ENCODE measurements at places on chromosomes 16 and 17.

- no peak for DNase-seq
Observed at GRCh38 chr16:58025351-58026138, at the start of gene MMP15. MMP15 (plus strand) TSS chr16:58025754; CDS start chr16:58026351, 597 bp downstream.

- no peak for DNase-seq
Observed at GRCh38 chr16:70752426-70752825, 48.5 kb downstream of the VAC14 start.

DNA sequence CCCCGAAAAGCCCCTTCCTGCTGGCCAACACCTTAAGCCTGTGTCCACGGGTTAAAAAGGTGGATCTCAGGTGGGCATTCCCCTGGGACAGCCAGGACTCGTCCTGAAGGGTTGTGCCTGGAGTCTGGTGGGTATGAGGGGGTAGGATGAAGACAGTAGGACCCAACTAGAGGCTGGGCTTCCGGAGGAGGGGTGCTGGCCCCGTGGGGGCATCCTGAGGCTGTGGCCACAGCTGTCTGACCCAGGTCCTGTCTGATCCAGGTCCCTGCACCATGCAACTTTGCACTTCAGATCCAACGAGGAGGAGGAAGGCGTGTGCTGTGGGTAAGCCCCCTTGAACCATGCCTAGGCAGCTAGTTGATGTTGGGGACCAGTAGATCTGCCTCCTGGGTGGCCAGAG, 37.6 kb upstream of the CPNE2 start:
- DNase-seq: no peak

GRCh38 chr17:49190932-49191331, 19.4 kb downstream of the GNGT2 start:
- DNase-seq: no peak

DNA sequence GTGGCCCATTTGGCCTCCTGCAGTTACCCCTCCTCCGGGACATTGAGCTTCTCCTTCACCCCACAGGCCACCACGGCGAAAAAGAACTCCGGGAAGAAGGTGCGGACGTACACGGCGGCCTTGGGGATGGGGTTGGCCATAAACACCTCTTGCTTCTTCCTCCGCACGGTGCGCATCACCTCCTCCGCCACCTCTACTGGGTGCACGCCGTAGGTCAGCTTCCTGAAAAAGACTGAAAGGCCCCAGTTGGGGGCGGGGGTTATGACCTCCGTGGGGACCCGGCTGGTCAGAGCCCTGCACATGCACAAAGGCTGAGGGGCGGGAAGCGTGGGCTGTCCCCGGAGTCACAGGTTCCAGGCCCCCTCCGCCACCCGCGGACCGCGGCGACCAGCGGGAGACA, 19.9 kb downstream of the DHRS7C start:
- peak; percentile 67 for DNase-seq

GRCh38 chr16:50467943-50468748, 80.0 kb upstream of the NKD1 start:
- DNase-seq: no peak

DNA sequence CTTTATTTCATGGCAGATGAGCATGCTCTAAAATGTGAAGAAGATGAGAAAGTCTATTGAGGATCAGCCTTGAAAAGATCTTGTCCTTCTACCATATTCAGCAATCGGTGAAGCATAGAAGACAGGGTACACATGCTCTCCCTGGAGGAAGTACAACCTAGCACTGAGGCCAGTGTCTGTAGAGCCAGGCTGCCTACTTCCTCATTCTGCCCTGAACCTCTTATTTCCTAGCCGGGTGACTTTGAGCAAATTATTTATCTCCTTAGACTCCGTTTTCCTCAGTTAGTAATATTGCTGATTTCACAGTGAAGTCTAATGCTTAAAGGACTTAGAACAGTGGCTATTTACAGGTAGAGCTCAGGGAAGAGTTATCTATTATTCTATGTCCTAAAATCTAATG, 58.4 kb downstream of the TMEM100 start:
- no peak for DNase-seq

GRCh38 chr16:50496990-50497389, 51.2 kb upstream of the NKD1 start:
- no peak for DNase-seq

- no peak for DNase-seq
Observed at GRCh38 chr17:45702666-45703266, 81.4 kb upstream of the CRHR1 start.

GRCh38 chr17:45284176-45285140, 22.6 kb upstream of the SPATA32 start:
- DNase-seq: no peak

DNA sequence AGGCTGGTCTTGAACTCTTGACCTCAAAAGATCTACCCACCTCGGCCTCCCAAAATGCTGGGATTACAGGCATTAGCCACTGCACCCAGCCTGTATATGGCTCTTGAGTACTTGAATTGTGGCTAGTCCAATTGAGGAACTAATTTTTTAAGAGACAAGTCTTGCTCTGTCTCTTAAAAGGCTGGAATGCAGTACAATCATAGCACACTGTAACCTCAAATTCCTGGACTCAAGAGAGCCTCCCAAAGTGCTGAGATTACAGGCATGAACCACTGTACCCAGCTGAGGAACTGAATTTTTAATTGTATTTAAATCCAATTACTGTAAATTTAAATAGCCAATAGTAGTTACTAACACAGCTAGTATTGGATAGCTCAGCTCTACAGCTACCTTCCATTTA, 50.6 kb downstream of the MED13 start:
- no peak for DNase-seq

DNA sequence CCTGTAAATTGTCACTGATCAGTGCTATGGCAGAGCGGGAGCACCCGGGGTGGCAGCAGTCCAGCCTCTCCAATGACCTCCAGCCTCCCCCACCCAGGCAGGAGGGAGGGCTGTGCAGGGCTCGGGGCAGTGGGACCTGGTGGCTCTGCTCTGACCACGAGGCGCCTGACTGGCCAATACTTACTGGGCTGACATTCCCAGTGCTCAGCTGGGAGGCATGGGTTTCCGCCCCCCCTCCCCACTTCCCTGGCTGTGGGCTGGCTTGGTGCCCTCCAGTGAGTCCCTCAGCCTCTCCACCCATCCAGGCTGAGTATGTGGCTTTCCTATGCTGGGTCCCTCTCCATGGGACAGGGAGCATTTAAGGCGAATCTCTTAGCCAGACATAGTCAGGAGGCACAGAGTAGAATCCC, 2.7 kb downstream of the SOCS3 start:
- no peak for DNase-seq

DNA sequence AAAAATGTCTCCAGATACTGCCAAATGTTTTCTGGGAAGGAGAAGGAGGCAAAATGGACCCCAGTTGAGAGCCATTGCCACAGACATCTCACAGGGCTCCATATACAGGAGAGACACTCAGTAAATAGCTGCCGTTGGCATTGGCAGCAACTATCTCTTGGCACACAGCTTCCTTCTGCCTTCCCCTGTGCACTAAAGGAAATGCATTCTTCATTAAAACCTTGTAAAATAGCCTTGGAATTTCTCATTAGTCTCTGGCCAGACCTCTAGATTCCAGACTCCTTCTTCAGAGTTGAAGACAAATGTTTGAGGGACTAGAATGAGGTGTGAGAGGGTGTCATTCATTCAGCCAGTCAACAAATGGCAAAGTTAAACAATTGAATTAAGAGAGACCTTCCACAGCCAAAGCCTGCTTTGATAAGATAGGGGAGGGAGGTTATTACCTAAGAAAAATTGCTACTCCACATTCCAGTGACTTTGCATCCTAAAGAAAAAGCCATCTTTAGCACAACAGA, 223.9 kb upstream of the HS3ST3A1 start:
- DNase-seq: no peak

All from coronary artery (tissue), 2 donors.